ENCODE measurements at places on chromosomes 11 and 22.

- no peak for DNase-seq
Observed at GRCh38 chr11:16899708-16900303, 114.4 kb downstream of the PLEKHA7 start.

GRCh38 chr11:71302534-71302909 is 50.1 kb upstream of the SHANK2 start:
- DNase-seq: no peak

GRCh38 chr22:36873614-36874308 is 13.0 kb downstream of the NCF4 start:
- DNase-seq: peak; percentile 69

GRCh38 chr11:30377347-30377746 is 54.4 kb downstream of the ARL14EP start:
- no peak for DNase-seq

DNA sequence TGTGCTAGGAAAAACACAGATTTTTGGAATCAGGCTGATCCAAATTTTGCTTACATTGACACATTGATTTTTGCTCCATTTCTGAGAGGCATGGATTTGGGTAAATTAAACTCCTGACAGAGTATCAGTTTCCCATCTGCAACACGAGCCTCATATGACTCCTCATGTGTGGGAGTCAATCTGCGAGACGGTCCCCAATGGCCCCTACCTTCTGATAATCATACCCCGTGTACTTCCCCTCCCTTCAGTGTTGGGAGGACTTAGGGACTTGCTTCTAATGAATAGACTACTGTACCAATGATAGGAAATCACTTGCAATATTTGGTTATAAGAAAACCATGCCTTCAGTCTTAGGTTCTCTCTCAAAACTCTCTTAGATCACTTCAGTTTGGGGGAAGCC is 302.7 kb downstream of the ETS1 start:
- DNase-seq: no peak

DNA sequence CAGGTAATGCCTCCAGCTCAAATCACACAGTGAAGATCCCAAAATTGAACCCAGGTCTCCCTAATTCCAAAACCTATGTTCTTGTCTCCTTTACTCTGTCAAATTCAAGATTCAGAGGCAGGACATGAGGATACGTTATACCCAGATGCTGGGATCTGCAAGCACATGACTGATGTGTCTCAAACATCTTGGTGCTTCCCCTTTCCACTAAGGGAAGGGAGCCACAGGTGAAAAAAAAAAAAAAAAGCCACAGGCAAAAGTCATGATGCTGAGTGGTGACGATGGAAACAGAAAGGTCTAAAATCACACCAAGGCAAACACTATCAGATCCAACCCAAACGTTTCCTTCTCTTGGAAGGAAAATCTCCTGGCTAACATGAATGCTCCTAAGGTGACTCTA is 24.0 kb downstream of the ABTB2 start:
- DNase-seq: no peak

Measured in D341Med (cell line).